Urinary bladder (tissue), 4 donors: ENCODE measurements at places on chromosomes 6 and 20.

- no peak for DNase-seq
These were observed 76.8 kb downstream of the REV3L start for GRCh38 chr6:111406200-111406721.

DNA sequence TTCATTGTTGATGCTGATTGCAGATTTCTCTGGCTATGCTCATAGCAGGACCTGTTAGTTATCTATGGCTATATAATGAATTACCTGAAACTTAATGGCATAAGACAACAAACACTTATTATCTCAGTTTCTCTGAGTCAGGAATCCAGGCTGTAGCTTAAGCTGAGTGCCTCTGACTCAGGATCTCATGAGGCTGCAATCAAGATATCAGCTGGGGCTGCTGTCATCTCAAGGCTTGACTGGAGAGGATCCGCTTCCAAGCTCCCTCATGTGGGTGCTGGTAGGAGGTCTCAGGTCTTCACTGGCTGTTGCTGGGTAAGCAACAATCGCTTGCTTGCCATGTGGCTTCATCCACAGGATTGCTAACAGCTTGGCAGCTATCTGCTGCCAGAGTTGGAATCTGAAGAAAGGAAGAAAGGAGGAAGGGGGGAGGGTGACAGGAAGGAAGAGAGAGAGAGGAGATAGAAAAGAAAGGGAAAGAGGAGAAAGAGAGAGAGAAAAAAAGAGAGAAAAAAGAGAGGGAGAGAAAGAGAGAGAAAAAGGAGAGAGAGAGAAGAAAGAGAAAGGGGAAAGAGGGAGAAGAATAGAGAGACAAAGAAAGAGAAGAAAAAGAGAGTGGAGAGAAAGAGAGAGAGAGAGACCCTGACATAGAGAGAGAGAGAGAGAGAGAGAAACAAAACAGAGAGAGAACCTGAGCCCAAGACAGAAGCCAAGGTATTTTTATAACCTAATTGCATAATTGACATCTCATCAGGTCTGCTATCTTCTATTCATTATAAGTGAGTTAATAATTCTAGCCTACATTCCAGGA is 579.0 kb upstream of the BTBD3 start:
- DNase-seq: no peak

DNA sequence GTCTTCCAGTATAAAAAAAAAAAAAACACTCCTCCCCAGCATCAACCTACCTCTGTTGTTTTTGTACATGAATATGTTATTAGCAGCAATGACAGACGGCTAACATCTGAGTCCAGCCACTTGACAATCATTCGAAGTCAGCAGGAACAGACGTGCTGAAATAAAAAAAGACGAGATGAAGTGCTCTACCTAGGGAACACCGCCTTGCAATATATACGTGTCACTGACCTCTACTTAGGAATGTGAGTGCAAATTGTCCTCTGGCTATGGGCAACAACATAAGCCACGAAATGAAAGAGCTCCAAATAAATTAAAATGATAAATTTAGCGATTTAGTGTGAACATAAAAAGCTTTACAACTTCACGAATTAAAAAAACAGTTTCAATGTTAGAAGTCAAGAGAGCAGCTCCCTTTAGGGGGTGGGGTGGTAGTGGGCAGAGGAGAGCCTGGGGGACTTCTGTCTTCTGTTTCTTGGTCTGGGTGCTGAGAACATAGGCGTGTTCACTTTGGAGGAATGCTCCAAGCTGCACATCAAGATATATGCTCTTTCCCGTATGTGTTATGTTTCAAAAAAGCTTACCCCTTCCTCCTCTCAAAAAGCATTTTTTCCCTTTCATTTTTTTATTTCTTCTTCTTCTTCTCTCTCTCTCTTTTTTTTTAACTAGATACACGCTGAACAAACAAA is 23.3 kb downstream of the EDN1 start:
- DNase-seq: no peak

GRCh38 chr20:32977281-32978008 is 26.8 kb downstream of the SUN5 start:
- DNase-seq: no peak

- DNase-seq: no peak
These were observed 108.8 kb downstream of the SMLR1 start for GRCh38 chr6:130935978-130936377.

DNA sequence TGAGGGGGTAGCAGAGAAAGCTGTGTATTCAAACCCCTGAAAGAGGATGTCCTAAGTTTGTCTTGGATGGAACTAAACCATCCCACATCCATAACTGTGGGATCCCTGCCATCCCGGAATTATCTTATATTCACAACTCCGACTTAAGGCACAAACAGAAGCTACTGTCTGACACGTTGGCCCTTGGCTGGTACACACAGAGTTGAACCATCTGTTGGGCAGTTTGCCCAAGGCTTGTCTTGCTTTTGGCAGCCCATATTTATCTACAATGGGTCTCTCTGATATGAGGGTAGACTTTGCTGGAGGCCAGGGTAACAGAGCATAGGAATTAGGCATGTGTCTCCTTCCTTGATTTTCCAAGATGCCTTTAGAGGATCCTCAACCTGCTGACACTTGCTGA is 116.6 kb upstream of the PROKR2 start:
- no peak for DNase-seq
